KG1 (cell line): ENCODE measurements at places on chromosomes 12 and 14.

- DNase-seq = peak; percentile 28
Measured at GRCh38 chr12:122836027-122836921, 1.0 kb downstream of the HIP1R start.

- DNase-seq = no peak
Measured at GRCh38 chr12:64682572-64683277, 72.4 kb downstream of the RASSF3 start.

DNA sequence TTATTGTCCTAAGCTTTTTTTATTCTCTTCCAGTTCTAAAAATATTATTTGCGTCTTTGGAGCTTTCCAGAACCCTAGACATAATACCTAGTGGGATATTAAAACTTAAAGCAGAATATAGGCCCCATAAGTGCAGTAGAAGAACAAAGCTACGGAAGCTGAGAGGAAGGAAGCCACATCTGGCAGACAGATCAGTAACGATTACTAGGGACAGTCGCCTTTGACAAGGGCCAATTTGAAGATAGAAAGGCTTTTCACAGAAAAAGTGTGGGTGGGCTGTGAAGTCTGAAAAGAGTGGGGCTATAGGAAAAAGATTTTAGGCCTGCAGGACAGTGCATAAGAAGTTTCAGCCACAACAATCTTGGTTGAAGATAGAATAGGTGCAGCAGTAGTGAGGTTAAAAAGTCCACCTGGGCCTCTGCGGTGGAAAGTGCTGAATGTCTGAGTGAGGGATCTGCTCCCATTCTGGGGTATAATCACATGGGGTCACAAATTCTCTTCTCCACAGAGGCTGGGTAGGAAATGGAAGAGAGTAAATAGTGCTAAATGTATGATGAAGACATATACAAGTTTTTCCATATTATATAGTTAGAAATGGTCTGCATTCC, 114.5 kb downstream of the CMAS start:
- DNase-seq = no peak

DNA sequence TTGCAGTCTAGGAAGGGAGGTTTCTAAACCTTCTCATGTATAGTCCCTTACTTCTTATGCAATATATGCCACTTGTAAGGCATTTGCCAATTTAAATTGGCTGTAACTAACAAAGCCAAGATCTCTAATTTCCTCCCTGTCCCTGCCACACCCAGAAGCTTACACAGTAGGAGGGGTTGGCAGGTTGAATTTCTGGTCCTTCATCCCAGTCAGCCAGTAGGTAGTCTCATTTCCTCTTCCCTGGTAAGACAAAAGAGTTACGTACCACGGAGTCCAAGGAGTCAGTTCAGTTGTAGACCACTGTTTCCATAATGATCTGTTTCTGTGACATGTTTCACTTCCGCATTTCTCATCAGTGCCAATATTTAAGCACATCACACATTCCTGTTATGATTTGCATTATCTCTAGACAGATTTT, 47.0 kb upstream of the PLBD1 start:
- no peak for DNase-seq

DNA sequence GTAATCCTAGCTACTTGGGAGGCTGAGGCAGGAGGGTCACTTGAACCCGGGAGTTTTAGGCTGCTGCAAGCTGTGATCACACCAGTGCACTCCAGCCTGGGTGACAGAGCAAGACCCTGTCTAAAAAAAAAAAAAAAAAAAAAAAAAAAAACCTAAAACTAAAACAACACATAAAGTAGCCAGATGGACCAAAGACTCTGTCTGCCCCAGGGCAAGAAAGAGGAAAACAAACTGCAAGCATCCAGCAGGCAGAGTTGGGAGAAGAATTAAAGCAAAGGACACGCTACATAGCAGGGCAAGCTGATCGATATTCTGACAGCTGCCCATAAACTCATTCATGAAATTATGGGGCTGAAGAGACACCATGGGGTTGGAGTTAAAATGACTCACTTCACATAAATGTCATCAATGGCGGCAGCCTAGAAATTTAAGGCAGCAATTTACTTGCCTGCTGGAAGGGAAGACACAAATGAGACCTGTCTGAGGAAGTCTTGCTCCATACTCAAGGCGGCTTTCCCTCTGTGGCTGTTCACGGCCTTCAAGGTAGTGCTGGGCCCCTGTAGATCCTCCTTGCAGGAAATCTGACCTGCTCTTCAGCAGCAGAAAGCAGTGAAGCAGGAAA, 259.1 kb upstream of the FKBP4 start:
- no peak for DNase-seq
